ENCODE measurements at places on chromosomes 6 and 20. TPM values are rescaled to one million over a fixed set of nuclear protein-coding genes. Genes with fewer than 3 reads are reported as not detected.
A peak's percentile ranks its signal among the peaks of the same experiment; 100 is the strongest.

Gene TRIM40
- not detected for total RNA-seq

- no peak for DNase-seq
These were observed 18.9 kb downstream of the NCOA7 start for GRCh38 chr6:125809570-125810170.

DNA sequence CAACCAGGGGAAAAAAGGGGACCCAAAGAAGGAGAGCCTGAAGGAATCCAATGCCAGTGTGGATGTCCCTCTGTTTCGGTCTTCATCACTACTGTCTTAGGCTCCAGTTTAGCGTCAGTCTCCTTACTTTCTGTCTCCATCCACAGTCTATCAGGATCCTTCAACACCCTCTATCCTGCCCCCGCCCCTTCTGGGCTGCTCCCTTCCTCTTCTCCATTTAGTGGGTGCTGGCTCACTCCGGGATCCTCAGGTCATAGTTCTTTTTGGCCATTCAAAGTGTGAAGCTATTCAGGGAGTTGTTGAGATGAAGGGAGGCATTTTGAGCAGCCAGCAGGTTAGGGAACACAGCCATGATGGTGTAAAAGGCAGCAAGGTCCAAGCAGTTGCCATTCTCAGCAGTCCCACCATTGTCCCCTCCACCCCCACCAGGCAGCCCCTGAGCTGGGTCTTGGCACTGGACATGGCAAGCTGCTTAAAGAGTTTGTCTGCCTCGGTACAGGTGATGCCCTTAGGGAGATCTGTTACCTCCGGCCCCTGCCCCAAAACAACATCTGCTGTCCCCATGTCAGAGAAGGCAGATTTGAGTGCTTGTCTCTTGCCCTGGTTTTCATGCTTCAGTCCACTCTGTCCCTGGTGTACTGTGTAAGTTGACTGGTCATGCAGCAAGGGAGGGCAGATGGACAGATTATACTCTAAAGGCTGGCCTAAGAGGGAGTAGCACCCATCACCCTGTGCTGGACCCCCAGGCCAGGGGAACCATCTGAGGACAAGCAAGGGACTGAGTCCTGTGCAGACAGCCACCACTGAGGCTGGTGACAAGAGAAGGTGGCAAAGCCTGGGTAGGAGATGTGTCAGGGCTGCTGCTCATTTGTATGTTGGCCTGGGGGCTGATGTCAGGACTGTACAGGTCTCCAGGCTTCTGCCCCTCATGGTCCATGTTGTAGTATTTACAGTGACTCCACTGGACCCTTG lies 842.0 kb downstream of the HACE1 start:
- DNase-seq = no peak

GRCh38 chr6:24501914-24502313 lies 7.1 kb downstream of the ALDH5A1 start:
- no peak for DNase-seq

Gene UST
- 14.4 TPM for total RNA-seq

DNA sequence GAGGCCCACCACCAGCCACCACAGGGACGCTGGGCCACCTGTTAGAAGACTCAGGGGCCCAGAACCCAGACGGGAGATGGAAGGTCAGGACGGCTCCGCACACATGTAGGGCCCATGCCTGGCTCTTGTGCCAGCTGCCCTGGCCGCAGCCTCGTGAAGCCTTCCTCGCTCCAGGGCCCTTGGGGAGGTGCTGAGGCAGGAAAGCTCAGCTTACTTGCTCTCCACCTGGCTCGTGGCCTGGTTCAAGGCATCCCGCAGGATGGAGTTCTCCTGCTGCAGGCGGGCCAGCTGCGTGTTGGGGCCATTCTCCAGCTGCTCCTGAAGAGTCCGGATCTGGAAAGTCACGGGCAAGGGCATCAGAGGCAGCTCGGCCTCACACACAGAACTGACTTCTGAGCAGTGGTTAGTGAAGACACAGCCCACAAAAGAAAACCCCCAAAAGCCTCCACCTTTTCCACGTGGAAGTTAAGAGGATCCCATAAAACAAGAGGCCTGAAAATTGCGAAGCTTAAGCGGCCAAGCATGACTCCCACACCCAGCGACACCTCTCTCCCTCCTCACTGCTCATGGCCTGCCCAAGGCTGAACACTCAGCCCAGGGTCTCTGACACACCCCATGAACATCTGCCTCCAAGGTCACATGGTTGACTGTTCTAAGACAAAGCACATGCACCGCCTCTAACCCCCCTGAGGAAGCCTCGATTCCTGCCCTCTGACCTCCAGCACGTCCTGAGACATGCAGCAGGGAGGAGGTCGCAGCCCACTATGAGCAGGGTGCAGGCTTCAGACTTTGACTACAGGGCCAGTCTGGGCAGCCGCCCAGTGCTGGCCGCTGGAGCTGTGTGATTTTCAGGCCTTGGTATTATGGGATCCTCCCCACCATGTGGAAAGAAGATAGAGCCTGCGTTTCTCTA lies 46.5 kb downstream of the RRBP1 start:
- DNase-seq = no peak

Gene FHL5
- not detected for total RNA-seq

- no peak for DNase-seq
These were observed 90.8 kb downstream of the CDS2 start for GRCh38 chr20:5217616-5218015.

Gene CCN5
- not detected for total RNA-seq

GRCh38 chr20:59720013-59720412 lies 115.7 kb downstream of the PHACTR3 start:
- DNase-seq = no peak

Gene SLC22A23
- 0.54 TPM for total RNA-seq

DNA sequence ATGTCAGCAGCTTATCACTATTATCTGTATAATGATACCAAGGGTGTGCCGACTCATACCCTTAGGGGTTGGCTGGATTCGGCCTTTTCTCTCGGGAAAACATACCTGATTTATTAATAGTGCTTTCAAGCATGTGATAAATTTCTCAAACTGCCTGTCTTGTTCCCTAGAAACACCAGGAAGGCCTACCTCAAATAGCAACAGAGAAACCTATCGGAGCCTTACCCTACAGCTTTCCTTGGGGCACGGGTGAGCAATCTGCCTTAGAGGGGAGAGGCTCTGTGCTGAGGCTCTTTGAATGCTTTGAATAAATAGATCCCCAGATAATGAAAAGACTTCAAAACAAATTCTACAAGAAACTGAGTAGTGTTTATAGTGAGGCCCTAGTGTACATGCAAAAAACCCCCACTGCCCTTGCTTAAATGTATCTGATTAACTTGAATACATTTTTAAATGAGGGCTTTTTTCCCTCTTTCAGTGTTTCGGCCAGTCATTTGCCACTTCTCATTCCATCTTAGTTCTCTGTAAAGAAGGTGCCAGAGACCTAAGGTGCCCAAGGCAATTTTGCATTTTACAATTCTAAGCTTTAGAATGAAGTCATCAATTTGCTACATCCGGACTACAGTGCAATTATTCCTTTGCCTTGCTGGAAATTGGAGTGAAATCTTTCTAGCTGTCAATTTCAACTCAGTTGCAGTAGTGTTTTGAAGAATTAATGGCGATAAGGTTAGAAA lies 320.1 kb downstream of the ESR1 start:
- peak; percentile 43 for DNase-seq

- no peak for DNase-seq
These were observed 26.6 kb downstream of the NCOA5 start for GRCh38 chr20:46063151-46063550.

- no peak for DNase-seq
These were observed 1.4 kb upstream of the HSP90AB1 start for GRCh38 chr6:44245391-44245911.

DNA sequence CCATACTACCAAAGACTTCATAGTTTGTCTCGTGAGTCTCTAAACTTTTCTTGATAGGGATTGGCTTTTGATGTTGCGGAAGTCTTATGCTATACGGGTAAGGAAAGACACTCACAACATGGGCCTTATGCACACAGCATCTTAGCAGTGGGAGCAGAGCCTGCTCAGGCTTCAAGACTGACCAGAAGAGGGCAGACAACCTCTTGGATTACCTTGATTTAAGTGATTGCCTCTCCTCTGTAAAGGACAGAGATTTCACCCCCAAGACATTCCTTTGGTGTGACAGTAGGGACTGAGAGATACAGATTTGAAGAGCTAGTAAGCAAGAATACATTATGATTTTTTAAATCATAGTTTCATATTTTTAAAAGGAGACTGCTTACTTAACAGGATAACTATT lies 71.0 kb upstream of the SAMD3 start:
- peak; percentile 81 for DNase-seq

DNA sequence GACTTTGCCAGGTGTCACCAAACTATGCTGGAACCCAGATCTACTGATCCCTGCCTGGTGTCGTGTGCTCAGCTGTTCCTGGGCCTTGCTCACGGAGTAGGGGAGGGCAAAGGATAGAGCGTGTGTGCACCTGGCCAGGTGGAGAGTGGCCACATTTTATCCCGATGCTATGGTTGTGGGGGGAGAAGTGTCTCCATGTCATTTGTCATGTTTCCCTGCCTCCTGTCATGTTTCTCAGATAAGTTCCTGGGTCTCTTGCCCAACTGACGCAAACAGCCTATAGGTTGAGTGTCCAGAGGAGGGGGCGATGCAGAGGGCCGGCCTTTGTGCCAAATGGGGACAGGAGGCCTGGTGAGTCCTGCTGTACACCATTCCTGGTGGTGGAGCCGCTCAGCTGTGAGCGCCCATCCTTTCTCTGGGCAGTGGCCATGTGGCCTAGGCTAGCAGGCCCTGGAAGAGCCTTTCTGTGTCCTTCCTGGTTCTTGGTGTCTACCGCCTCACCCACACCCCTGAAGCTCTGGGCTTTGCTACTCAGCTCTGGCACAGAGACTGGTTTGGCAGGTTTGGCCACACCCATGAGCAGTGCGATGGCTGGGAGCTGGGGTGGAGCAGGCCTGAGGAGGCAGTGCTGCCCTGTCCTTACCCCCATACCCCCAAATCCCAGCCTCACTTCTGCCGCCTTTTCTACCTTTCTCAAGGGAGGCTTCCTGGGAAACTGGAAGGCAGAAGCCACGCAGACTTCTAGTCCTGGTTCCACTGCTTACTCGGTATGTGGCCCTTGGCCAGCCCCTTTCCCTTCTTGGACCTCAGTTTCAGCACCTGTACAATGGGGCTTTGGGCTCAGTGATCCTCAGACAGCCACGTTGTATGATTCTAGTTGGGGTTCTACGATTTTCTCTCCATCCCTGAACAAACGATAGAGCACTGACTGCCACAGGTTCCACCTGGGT lies 32.3 kb upstream of the EPB41L1 start:
- no peak for DNase-seq

DNA sequence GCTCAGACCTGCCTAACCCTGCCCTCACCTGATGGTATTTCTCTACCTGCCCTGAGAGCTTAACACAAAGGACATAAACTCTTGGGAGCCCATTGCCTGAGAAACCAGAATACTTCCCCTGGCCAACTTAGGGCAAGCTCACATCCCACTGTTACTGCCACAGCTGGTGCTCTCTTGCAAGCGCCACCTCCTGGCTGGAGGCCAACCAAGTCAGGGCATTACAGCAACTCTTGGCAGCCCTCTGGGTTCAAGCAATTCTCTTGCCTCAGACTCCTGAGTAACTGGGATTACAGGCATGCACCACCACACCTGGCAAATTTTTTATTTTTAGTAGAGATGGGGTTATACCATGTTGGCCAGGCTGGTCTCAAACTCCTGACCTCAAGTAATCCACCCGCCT lies 70.1 kb downstream of the HECA start:
- DNase-seq = no peak

- DNase-seq = peak; percentile 94
These were observed 69.6 kb downstream of the JAG1 start for GRCh38 chr20:10603971-10604864.

Gene SGK2
- total RNA-seq = not detected

- DNase-seq = no peak
These were observed 77.1 kb upstream of the MAN1A1 start for GRCh38 chr6:119426619-119427018.

DNA sequence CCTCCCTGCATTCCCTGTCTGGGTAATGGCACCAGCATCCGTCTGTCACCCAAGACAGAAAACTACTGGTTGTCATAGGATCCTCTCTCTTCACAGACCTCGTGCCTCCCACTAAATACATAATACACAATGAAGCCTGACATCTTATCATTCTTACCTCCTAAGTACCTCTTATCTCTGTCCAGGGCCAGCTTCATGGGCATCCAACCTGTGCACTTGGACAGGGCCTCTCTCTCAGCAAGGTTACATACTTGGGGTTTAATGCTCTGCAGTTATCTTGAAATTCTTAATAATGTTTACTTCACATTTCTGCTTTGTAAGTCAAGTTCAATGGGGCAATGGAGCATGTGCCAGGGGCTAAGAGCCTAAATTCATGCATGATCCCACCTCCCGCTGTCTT lies 30.8 kb upstream of the KLHL31 start:
- no peak for DNase-seq

Gene KIF6
- total RNA-seq = 2.7 TPM

Gene NR2E1
- total RNA-seq = 1.2 TPM
